ENCODE measurements at places on chromosomes 4 and X.

- no peak for DNase-seq
These were observed 35.6 kb downstream of the GEMIN8 start for GRCh38 chrX:13994104-13994503.

DNA sequence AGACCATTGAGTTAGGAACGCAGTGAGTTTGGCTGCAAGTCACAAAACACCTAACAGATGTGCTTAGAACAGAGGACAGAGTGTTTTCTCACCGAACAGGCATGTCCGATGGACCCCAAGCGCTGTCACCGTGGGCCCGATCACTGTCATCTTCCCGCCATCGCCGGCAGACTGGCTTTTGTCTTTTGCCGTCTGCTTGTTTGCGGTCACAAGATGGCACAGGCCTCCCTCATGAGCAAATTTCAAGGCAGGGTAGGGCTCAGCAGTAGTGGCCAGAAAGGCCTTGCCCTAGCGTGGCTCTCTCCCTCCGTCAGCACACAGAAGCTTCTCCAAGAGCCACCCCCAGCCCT lies 21.4 kb upstream of the MRFAP1 start:
- no peak for DNase-seq

DNA sequence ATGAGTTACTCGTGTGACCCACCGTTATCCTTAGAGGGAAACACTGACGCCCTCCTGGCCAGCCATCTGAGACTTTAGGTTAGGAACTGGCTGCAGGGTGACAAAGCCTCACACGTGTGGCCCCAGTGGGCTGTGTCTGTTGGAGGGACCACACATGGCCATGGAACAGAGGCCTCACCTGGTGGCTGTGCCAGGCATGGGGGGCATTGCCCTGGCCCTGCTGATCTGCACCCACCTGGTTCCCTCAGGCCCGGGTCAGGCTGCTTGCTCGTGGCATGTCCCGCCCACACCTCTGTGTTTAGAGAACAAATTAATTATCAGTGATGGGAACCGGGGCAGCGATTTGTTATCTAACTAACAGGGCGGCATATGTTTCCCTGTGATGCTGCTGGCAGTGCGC lies 100.9 kb upstream of the PSAPL1 start:
- DNase-seq = no peak

DNA sequence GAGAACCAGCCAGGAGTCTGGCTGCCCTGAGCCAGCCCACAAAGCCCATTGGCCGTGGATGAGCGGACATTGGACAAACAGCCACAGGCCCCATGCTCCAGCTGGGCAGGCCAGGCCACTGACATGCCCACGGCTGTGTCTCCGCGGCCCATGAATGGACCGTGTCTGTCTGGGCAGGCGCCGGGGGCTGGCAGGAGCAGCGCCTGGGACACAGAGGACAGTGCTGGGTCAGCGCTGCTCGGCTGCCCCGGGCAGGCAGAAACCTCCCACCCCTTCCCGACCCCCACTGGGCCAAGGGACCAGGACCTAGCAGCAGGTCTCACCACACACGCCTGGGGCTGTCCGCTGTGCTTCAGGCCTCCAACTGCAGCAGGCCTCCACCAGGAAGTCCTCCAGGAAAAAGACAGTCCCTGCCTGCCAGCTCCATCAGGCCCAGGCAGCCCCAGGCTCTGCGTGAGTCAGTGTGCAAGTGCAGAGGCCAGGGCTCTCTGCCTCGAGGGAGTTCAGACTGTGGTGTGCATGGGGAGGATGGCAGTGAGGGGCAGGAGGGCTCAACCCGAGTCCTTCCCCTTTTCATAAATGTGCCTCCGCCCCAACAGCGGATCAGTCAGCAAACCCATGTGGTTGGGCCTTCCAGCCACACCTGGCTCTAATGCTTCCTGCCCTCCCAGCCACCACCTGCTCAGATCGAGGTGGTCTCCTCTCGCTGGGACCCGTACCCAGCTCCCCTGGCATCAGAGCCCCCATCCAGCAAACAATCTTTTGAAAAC lies 17.2 kb upstream of the FGFR3 start:
- no peak for DNase-seq

GRCh38 chr4:41613386-41613785 lies 75.4 kb downstream of the LIMCH1 start:
- no peak for DNase-seq

DNA sequence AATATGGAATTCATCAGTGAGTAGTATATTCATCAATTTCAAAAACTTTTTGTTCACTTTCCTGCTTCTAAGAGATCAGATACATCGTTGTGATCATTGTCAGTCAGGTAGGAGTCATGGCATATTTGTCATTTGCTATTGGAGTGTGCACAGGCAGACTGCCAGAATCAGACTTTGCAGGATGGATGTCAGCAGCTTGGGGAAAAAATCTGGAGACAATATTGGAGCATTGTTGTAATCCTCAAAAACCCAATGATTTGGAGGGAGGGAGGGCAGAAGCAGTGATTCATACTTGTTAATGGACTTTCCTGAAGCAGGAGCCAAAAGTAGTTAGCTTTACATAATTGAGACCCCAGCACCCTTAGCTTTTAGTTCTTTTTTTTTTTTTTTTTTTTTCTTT lies 59.6 kb upstream of the DRP2 start:
- DNase-seq = no peak

DNA sequence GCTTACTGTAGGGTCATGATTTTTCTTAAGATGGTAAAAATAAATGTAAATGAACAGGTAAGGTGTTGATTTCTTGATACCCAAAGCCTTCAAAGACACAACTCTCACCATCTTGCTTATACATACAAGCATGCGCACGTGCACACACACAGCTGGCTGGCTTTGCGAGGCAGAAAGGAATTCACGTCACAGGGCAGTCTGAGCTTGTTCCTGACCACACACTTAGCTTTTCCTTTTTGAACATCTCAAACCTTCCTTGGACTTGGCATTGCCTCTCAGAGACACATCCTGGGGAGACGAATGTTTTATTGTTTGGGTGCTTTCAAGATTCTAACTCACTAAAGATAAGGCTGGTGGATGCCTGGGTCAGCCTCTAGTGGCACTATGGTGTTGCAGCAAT lies 175.0 kb downstream of the NHS start:
- DNase-seq = no peak
